ENCODE measurements at places on chromosomes 1 and 21. TPM values are rescaled to one million over a fixed set of nuclear protein-coding genes. Genes with fewer than 3 reads are reported as not detected.
A peak's percentile ranks its signal among the peaks of the same experiment; 100 is the strongest.

GRCh38 chr1:26578167-26578566, 48.6 kb downstream of the RPS6KA1 start:
- no peak for DNase-seq

- DNase-seq, result peak; percentile 66
Observed at GRCh38 chr1:151936653-151937052, 27.3 kb upstream of the THEM4 start.

DNA sequence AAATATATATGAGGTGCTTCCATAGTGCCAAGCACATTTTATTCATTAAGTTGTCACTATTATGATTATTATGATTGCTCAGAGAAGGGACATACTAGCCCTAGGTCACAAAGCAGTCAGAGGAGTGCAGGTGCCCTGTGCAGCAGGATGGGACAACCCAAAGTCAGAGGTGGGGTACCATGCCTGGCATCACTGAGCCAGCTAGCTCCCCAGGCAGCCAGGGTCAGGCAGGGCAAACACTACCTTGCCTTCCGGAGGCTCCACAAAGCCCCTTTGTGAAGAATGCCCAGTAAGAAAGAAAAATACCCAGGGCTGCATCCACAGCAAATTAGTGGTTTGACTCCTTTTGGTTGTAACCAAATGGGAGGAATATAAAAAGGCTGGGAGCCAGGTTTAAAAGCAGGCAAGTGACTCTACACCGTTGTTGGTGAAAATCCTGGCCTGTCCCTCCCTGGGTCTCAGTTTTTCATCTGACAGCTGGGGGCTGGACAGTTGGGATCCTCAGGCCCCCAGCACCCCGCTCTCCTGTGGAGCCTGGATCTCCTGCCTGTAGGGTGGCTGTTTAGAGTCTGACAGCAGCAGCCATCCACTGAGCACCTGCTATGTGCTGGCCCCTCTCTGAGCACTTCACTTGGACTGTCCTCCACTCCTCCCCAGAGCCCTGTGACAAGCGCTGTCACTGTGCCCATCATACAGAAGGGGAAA, 98.8 kb downstream of the GLIS1 start:
- no peak for DNase-seq

GRCh38 chr1:201334325-201335173, 42.9 kb downstream of the TNNT2 start:
- DNase-seq, result no peak

DNA sequence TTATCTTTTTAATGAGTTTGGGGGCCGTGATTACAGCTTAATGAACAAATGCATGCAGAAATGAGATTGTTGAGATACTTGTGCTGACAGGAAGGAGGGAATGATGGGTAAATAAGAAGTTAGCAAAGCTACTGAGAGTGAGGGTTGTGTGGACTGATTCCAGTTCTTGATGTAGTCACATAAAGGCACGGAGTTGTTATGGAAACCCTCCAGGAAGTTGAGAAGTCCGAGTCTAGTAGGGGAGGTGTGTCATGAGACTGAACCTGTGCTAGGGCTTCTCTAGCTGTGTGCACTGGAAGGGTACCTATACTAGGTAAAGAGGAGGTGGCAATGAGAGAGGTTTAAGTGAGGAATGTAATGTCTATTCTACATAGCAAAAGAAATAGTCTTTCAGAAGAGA, 475.7 kb downstream of the USP25 start:
- no peak for DNase-seq

OLIG2 gene
- total RNA-seq, result 0.15 TPM

DNA sequence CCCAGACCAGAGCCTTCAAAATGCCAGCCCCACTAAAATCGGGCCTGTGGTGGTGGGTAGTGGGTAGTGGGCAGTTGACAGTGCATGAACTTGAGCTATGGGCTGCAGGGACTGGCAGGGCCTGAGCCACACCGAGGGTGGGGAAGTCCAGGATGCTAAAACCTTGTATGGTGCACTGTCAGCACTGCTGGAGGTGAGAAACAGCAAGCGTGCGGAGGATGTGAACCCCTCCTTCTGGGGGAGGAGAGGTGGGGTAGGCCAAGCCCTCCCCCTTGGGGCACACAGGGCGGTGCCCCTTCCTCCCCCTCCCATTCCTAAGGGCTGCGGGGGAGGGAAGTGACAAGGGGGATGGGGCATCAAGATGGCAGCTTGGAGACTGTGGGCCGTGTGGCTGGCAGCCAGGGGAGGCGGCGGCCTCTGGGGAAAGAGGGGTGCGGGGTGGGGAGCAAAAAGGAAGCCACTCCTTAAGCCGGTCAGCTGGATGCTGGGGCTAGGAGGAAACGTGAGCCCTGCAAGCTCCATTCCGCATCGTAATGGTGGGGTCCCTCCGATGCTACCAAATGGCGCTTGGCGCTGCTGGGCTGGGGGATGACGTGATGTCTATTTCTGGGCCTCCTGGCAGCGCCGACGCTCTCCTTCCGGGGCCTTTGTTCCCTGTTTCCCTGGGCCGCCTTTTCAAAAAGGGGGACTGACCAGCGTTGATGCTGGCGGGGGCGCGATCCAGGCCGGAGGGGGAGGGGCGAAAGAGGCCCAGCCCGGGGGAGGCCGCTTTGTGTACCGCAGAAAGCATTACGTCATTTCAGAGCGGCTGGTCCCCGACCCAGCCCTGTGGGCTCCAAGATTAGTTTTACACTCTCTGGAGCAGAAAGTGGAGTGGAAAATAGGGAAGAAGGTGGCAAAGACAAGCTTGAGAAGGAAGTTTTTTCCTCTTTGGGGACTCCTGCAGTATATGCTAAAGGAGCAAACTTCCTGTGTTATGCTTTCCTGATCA, 809 bp downstream of the SYT11 start:
- peak; percentile 53 for DNase-seq

- DNase-seq, result no peak
Observed at GRCh38 chr1:19785660-19786059, 14.1 kb downstream of the TMCO4 start.

APOBEC4 gene
- not detected for total RNA-seq

CENPS gene
- 17.6 TPM for total RNA-seq

DNA sequence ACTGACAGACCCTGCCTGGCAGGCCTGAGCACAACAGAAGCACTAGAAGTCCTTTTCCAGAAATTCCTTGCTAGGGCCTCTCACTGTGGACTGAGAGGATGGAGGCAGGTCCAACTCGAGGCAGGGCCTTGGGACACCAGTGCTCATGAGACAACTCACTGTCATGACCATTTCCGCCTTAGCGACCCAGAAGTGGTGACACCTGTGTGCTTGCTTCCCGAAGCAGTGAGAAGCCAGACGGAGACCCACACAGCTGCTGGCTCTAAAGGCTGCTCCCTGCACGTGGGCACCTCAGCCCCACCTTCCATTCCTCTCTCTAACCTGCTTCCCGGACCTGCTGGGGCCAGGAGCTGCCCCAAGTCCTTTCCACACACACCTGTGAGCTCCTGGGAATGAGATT, 33.0 kb downstream of the KCNC4 start:
- DNase-seq, result no peak

DNA sequence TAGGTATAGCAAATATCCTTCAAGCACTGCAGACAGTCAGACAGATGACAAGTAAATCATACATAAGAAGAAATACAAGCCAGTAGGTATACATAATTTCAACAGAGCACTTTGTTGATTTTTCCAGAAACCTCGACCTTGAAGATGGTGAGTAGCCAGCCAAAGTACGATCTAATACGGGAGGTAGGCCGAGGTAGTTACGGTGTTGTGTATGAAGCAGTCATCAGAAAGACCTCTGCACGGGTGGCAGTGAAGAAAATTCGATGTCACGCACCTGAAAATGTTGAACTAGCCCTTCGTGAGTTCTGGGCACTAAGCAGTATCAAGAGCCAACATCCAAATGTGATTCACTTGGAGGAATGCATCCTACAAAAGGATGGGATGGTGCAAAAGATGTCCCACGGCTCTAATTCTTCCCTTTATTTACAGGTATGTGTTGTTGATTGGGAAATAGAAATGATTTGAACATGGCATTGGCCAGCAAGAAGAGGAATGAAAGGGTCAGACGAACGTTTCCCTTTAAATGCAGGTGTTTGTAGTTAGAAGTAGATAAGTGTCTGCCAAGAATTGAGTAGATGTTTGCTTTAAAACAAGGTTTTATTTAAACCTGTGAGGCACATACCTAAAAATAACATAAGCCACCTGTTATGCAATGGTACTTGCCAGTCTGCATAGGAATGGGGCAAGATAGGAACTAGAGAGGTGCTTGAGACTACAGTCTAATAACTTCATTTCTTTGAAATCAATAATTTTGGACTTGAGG, 2.7 kb downstream of the PDIK1L start:
- DNase-seq, result no peak

- no peak for DNase-seq
Observed at GRCh38 chr1:218735436-218736032, 390.4 kb downstream of the TGFB2 start.

- peak; percentile 84 for DNase-seq
Observed at GRCh38 chr1:212368073-212368484, 46.6 kb downstream of the PACC1 start.

DNA sequence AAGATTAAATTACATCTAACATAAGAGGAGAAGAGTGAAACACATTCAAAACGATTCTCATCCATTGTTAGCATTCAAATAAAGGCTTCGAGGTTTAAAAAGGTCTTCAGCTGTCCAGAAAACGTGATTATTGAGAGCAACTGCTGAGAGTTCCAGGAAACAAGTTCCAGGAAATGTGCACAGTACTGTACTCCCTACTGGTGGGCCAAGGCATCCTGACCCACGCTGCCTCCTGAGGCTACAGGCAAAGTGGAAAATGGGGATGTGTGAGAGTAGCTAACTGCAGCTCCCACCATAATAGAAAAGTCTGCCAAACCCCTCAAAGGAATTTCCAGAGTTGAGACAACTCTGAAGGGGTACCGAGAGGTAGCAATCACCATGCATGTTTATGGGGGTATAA, 2.0 kb downstream of the VAV3 start:
- DNase-seq, result no peak

GNG4 gene
- 14.9 TPM for total RNA-seq

- no peak for DNase-seq
Observed at GRCh38 chr1:73100216-73100615, 817.9 kb upstream of the NEGR1 start.

GRCh38 chr1:191453487-191453886, 704.8 kb upstream of the RGS18 start:
- DNase-seq, result no peak

- DNase-seq, result no peak
Observed at GRCh38 chr1:205045146-205045545, 2.1 kb downstream of the CNTN2 start.

Measured in neural progenitor cell (in vitro differentiated cells).